ENCODE measurements at places on chromosomes 13 and 19. TPM values are rescaled to one million over a fixed set of nuclear protein-coding genes. Genes with fewer than 3 reads are reported as not detected.
A peak's percentile ranks its signal among the peaks of the same experiment; 100 is the strongest.

DNA sequence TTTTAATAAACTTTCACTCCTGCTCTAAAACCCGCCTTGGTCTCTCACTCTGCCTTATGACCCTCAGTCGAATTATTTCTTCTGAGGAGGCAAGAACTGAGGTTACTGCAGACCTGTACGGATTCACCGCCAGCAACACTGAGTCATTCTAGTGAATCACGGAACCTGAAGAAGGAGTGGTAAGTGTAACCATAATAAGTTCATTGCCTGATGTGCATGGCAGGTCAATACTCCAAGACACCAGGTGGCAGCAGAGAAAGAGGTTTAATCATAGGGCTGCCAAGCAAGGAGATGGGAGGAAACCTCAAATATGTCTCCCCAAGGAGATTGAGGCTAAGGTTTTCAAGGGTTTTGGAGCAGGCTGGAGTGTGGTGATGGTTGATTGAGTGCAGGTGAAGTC lies 204.3 kb upstream of the IPO5 start:
- no peaks in the 10 kb centered on the region for H3K27me3 ChIP-seq
- no peak overlapping the region for H3K27ac ChIP-seq
- no peaks in the 10 kb centered on the region for H3K36me3 ChIP-seq
- H3K4me3 ChIP-seq: no peak overlapping the region
- no peak for DNase-seq

- peaks cover 46% of the 10 kb centered on the region for H3K36me3 ChIP-seq
- peak overlapping the region; percentile 18 for H3K27ac ChIP-seq
- no peaks in the 10 kb centered on the region for H3K27me3 ChIP-seq
- peaks cover 27% of the 10 kb centered on the region for H3K4me1 ChIP-seq
- DNase-seq: no peak
- no peak overlapping the region for H3K4me3 ChIP-seq
Measured at GRCh38 chr13:27259831-27260230, 8.5 kb downstream of the RPL21 start.

- no peaks in the 10 kb centered on the region for H3K27me3 ChIP-seq
- no peaks in the 10 kb centered on the region for H3K36me3 ChIP-seq
- H3K27ac ChIP-seq: no peak overlapping the region
Measured at GRCh38 chr13:36717966-36718545, 44.2 kb downstream of the SERTM1 start.

- H3K36me3 ChIP-seq: no peaks in the 10 kb centered on the region
- H3K27me3 ChIP-seq: no peaks in the 10 kb centered on the region
- H3K4me1 ChIP-seq: no peaks in the 10 kb centered on the region
- H3K4me3 ChIP-seq: no peak overlapping the region
- no peak overlapping the region for H3K27ac ChIP-seq
Measured at GRCh38 chr13:111383591-111384440, 63.4 kb downstream of the TEX29 start.

DNA sequence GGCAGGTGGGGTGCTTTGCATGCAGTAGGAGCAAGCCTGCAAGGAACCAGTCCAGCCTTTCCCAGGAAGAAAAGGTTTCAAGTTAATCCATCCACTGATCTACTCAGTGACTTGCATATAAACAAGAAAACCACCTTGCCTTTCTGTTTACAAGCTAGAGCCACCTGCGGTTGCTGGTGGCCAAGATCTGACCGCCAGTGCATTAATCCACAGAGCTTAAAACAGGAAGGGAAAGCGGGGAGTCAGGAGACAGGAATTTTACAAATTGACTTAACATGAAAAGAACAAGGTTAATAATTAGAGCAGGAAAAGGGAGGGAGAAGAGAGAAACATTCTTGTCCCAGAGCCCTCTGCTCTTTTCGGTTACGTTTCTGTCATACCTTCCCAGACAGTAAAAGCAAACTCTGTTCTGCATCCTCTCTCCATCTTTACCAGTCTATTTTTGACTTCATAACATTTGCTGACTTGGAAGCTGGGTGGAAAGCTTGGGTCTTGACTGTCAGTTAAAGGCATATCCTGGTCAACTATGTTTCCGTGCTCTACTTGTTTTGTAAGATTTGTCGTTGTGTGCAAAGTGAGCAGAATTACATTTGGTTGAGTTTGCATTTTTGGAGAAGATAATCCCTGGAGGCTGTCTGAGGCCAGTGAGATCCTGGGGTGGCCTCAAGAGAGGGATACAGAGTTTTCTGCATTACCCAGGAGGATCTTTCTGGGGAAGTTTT lies 760.6 kb downstream of the EFNB2 start:
- peaks cover 9% of the 10 kb centered on the region for H3K4me1 ChIP-seq
- no peak for DNase-seq
- H3K27ac ChIP-seq: no peak overlapping the region
- no peaks in the 10 kb centered on the region for H3K36me3 ChIP-seq

DNA sequence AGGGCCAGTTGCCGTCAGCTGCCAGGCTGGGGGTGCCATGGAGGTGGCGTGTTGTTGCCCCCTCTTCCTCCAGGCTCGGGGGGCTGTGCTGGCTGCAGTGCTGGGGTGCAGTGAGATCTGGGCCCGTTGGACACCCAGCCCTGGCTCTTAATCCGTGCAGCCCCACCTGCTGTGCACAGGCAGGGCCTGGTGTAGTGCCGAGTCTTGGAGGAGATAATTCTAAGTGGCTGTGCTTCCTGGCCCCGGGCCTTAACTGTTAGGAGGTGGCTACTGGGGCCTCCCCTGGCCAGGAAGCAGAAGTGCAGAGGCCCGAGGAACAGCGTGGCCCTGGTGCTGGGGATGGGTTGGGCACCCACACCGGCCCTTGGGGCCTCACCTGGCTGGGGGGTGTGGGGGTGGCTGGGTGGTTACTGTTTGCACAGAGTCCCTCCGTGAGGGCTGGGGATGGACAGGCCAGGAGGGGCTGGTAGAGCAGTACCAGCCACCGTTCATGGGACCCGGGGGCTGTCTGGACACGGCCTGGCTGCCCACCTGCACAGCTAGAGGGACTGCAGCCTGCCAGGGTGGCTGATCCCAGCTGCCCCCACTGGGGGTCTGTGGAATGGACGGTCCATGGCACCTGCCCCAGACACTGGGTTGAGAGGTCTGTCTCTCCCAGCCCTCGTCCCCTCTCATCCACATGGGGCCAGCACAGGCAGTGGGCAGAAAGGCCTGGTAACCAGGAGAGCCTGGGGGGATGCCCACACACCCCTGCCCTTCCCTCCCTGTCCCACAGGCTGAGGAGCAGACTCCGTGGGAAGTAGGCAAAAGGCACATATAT lies 3.3 kb downstream of the GPX4 start:
- H3K27ac ChIP-seq: no peak overlapping the region
- H3K36me3 ChIP-seq: peaks cover 56% of the 10 kb centered on the region
- DNase-seq: no peak
- no peak overlapping the region for H3K4me3 ChIP-seq
- peaks cover 29% of the 10 kb centered on the region for H3K4me1 ChIP-seq

DNA sequence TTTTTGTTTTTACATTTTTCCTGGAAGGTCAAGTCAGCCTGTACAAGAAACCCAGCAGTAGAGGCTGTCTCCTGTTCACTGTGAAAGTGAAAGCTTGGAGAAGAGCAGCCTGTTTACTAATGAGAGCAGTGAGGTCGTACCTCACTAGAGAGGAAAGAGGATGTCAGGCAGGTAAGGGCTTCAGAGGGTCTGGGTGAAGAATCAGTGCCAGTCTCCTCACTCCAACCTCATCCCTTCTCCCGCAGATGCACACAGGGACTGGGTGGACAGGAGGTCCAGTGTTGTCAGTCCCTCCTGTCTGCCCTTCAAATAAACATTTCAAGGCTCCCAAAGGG lies 462.5 kb downstream of the KLF5 start:
- no peak for DNase-seq
- no peak overlapping the region for H3K27ac ChIP-seq
- H3K4me1 ChIP-seq: no peaks in the 10 kb centered on the region
- no peaks in the 10 kb centered on the region for H3K36me3 ChIP-seq
- H3K4me3 ChIP-seq: no peak overlapping the region
- no peaks in the 10 kb centered on the region for H3K27me3 ChIP-seq

GRCh38 chr13:110580800-110581199 lies 19.3 kb upstream of the RAB20 start:
- peaks cover under 1% of the 10 kb centered on the region for H3K4me1 ChIP-seq
- H3K36me3 ChIP-seq: no peaks in the 10 kb centered on the region
- DNase-seq: no peak
- no peak overlapping the region for H3K27ac ChIP-seq
- H3K4me3 ChIP-seq: no peak overlapping the region

CCDC97 gene
- 31.9 TPM for total RNA-seq

FFAR1 gene
- total RNA-seq: not detected

ZNF112 gene
- total RNA-seq: 3.4 TPM

OR7C1 gene
- total RNA-seq: not detected
